Germinal center (tissue), 1 donor: ENCODE measurements at places on chromosomes 5 and 9.

GRCh38 chr5:110625376-110625999, 101.0 kb downstream of the TMEM232 start:
- peak; percentile 2 for DNase-seq

GRCh38 chr5:151083081-151083676, 2.3 kb upstream of the TNIP1 start:
- DNase-seq: no peak

DNA sequence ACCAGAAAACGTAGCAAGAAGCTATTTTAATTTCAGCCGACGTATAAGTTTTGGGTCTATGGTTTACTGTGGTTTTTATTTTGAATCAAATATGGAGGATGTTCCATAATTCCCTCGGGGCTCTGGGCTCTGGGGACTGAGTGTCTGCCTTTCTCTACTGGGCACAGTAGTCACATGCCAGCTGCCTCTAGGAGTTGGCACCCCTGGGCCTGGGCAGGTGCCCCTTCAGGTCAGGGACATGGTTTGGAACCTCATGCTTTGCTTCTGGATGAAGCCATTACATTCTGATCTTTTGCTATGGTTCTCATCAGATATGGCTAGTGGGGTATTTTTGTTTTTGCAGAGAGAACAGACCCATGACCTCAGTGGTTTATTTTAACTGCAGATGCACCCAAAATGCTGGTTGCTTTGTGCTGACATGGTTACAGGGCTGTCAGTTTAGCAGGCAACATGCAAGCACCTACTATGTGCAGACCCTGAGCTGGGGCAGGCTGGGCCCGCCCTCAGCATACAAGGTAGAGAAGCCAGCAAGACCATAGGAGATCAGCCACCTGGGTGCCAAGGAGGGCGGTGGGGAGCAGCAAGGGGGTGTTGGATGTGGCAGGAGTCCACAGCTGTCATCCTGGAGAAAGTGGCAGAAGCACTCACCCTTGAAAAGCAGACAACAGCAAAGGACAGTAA, 54.5 kb upstream of the PSD2 start:
- DNase-seq: no peak

DNA sequence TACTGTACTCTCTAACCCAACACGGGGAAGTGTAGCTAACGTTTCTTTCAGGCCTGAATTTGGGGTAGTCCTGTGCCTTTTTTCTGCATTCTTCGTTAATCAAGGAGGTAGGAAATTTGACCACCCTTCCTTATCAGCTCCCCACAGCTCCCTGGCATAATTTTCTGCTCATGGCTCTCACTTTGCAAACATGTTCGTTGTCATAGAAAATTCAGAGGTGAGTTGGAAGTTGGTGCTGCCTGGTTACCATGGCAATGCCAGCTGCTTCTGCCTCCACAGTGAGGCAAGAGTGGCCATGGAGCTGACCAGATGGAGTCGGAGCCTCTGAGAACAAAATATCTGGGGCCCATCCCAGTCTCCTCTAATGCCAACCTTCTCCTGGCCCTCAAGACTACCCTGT, 116.6 kb upstream of the BOD1 start:
- DNase-seq: no peak

- DNase-seq: no peak
Measured at GRCh38 chr5:43802651-43803050, 199.7 kb downstream of the NNT start.

DNA sequence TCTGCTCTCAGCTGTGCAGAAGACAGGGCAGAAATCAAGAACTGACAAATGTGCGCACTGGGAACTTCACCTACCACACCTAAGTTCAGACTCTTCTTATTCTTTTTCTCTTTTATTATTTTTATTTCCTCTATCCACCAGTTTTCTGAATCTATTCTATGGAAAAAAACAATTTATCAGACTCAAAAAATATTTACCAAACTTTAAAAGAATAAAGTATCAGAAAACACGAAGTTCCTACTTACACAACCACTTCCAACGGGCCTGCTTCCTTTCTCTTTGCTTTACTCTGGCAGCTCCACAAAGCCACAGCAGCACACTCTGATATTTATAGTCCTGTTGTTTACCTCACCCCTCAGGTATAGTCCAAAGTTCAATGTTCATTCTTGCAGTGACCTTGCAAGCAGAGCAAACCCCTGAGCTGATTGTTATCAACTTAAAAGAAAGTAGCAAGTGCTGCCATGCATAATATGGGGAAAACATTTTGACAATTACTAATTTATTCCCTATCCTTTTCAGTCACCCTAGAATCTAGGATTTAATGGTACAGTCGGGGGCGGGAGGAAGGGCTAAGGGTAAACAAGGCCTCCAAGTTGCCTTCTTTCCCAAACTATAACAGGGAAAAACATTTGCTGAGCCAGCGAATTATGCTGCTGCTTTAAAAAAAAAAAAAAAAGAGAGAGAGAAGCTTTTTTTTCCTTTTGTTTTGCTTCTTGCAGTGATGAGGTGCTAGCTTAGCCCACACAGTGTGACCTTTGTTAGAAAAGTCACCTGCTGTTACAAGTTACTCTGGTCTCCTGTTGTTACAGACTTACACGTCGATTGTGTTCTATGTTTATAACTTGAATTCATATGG, at the start of gene SELENOP:
TSS of gene SELENOP (minus strand) at position 302 of the 856 bp plus-strand sequence. CDS start 3,539 bp downstream, outside the sequence.
- DNase-seq: no peak

GRCh38 chr9:133227242-133227860, 18.3 kb upstream of the OBP2B start:
- DNase-seq: no peak
